ENCODE measurements at places on chromosomes 6 and 20. TPM values are rescaled to one million over a fixed set of nuclear protein-coding genes. Genes with fewer than 3 reads are reported as not detected.

DNA sequence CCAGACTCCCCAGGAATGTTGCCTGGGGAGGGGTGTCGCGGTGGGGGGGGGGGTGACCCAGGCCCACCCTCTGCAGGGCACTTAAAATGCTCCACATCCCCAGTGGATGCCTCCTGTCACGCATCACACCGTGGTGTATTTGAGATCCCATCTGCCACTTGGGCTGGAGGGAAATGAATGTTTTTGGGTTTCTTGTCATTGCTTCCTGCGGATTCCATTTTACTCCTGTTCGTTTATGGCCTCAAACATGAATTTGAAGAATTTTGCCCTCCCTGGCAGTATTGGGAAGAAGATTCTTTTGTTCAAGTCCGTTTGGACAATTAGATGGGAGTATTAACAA is 544 bp upstream of the KHDC1 start:
- no peak for DNase-seq

- no peak for DNase-seq
These were observed 253.5 kb downstream of the QKI start for GRCh38 chr6:163668061-163668426.

DNA sequence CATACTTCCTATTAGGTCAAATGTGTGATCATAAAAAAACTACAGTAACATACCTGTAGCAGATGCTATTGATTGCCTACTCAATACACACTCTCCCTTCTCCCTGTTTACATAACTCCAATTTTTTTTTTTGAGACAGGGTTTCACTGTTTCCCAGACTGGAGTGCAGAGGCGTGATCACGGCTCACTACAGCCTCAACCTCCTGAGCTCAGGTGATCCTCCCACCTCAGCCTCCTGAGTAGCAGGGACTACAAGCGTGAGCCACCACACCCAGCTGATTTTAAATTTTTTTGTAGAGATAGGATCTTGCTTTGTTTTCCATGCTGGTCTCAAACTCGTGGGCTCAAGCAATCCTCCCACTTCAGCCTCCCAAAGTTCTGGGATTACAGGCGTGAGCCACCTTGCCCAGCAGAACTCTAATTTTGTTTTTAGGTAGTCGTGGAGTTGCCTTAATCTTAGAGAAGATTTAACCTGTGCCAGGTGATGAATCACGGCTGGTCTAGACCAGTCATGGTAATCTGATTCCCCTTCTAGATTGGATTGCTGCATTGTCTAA is 14.0 kb upstream of the KIF3B start:
- no peak for DNase-seq

- DNase-seq, result no peak
These were observed 246.8 kb downstream of the MYLK4 start for GRCh38 chr6:2503816-2504494.

- peak; percentile 62 for DNase-seq
These were observed 94.0 kb upstream of the HIVEP1 start for GRCh38 chr6:11917951-11918738.

- no peak for DNase-seq
These were observed 108.8 kb downstream of the HUS1B start for GRCh38 chr6:548091-548490.

DNA sequence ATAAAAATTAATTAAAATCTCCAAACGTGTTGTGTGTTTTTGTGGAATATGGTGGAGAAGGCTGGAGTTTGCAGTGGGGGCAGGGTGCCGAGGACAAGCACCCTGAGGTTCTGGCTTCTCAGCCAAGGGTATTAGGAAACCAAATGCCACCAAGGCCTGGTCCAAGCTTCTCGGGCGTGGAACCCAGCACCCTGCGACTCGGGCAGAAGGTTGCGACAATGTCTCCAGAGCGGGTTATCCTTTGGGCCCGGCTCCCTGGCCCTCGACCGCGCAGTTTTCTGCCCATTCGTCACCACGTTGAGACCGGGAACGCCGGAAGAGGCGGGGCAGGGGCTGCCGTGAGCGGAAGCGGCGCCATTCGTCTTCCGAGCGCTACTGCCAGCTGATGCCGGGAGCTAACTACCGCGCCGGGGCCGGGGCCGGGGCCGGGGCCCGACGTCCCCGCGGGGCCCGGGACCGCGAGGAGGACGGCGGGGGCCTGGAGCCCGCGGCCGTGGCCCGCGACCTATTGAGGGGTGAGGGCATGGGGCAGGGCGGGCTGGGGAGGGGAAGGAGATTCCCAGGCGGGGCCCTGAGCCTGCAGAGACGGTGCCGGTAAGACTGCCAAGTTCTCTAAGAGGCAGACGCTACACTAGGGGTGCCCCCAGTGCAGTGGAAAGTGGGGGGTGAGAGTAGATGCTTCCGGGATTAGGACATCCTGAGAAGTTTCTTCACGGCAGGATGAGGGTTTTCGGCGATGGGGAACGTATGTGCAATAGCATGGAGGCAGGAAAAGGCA is at the start of gene RRP36:
Gene RRP36, plus strand, starts transcription at position 354 of the 778 bp plus-strand sequence. Its CDS starts 32 bp downstream, at position 386.
- peak; percentile 83 for DNase-seq

- DNase-seq, result no peak
These were observed at the start of gene TTBK1 for GRCh38 chr6:43242908-43243663. TTBK1 (plus strand) TSS chr6:43243481; CDS start chr6:43246661, 3,180 bp downstream.

GRCh38 chr6:151663559-151663958 is 143.9 kb upstream of the ESR1 start:
- DNase-seq, result no peak

DNA sequence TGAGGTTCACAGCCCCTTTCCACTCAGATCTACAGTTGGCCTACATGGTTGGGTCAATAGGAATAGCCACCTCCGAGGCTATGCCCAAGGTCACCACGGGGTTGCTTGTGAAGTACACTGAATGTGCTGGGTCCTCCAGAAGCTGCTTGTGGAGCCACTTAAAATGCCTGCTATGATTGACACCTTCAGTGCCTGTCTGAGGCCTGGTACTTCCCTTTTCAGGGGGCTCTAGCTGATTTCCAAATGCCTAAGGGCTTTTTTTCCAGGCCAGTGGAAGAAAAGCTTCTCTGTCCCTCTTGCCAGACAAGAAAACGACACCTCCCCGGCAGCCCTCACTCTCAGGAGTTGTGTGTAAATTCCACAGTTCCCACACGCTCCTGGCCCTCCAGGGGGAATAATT is 6.3 kb upstream of the NXT1 start:
- DNase-seq, result no peak

GRCh38 chr6:73121421-73121993 is 103.8 kb downstream of the KHDC1L start:
- peak; percentile 92 for DNase-seq

- no peak for DNase-seq
These were observed 12.2 kb upstream of the C6orf118 start for GRCh38 chr6:165321555-165322145.

GRCh38 chr6:83758533-83758932 is 49.6 kb upstream of the SNAP91 start:
- DNase-seq, result no peak

- no peak for DNase-seq
These were observed 860 bp downstream of the DEFB124 start for GRCh38 chr20:31474097-31474436.

DNA sequence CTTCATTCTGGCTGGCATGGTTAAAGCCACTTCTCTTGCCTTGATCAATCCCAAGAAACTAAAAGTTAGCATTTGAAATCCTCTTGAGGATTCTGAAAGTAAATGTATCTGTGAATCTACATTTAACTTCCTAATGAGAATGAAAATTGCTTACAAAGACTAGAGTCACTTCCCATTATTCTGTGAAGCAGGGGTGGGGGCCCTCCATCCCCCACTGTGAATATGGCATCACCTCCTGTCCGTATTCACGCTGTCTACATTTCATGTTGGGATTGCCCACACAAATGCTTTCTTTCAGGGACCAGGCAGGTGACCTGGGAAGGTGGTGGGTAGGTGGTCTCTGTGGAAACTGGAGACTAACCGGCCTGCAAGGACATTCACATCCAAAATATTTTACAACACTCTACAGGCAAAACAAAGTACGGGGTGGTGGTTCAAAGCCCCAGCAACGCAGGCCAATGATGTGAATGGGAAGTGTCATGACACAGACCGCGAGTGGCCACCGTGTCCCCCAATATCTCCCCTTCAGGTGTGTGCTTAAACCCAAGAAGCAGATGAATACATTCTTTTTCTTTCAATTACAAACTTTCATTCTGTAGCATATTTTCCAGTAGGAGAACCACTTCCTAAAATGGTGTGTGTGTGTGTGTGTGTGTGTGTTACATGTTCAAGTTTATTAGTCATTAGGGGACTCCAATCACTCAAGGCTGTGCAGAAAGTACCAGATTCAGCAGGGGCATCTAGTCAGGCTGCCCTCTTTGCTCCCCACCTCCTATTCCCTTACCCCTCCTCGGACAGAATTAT is 132.2 kb downstream of the PRND start:
- DNase-seq, result no peak

DNA sequence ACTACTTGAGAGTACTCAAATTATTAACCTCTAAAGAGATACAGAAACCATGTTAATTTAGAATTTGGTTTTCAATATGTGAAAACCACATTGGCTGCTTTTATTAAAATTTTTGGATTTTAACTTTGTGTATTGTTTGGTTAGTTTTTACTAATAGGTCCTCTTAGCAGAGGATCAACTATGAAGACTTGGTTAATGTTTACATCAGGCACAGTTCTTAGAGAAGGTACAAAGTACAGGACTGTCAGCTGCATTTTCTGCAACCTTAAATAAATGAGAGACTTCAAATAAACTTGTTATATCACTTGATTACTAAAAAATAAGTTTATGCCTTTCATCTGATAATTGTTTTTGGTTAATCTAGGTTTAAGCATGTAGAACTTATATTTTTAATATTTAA is 89.1 kb downstream of the PHF3 start:
- no peak for DNase-seq

- DNase-seq, result peak; percentile 98
These were observed 101.0 kb downstream of the NRN1 start for GRCh38 chr6:5905431-5906339.

- peak; percentile 89 for DNase-seq
These were observed 44.4 kb upstream of the LOC128125822 start for GRCh38 chr6:63527658-63528514.

DNA sequence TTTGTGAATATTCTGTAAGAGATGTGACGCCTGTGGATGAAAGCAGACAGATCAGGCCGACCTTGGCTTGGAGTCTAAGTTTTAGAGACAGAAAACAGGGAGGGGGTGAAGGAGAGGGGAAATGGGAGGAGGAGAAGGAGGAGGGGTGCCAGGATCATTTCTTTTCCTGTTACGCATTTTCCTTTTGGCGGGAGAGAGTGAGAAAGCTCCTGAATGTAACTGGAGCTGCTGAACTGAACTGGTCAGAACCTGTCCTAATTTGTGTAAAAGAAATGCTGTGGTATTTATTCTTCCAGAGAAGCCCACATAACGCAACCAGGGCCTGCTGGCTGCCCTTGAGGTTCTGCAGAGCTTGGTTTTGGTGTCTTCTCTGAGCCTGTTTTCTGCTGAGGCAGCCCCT is 41.9 kb downstream of the UTRN start:
- no peak for DNase-seq

- DNase-seq, result no peak
These were observed 96.7 kb downstream of the SLC22A23 start for GRCh38 chr6:3359973-3360726.

PLN gene
- total RNA-seq, result 0.10 TPM

SNX9 gene
- total RNA-seq, result 21.7 TPM

RAD21L1 gene
- total RNA-seq, result 0.57 TPM

NTSR1 gene
- total RNA-seq, result not detected

POPDC3 gene
- 129 TPM for total RNA-seq

NRSN2 gene
- 38.2 TPM for total RNA-seq

All from myocyte (in vitro differentiated cells).